Effector memory CD4-positive, alpha-beta T cell (primary cell): ENCODE measurements at places on chromosomes 7 and 10.

- no peak for DNase-seq
Measured at GRCh38 chr7:50812841-50813475, 30.3 kb upstream of the GRB10 start.

DNA sequence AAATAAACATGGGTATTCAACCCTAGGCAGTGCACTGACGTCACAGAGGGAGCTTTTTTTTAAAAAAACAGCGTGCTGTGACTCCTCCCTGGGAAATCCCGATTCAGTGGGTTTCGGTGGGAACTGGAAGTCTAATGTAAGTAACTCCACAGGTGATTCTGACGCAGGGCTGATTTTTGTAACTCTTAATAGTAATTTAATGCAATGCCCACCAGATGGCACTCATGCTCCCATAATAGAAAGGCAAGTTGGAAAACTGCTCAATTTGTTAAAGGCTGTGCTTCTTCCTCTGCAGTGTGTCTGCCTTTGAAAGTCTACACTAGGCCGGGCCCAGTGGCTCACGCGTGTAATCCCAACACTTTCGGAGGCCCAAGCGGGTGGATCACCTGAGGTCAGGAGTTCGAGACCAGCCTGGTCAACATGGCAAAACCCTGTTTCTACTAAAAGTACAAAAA lies 10.9 kb upstream of the RSU1 start:
- no peak for DNase-seq

GRCh38 chr7:96246919-96247318 lies 75.0 kb downstream of the SLC25A13 start:
- DNase-seq, result no peak

DNA sequence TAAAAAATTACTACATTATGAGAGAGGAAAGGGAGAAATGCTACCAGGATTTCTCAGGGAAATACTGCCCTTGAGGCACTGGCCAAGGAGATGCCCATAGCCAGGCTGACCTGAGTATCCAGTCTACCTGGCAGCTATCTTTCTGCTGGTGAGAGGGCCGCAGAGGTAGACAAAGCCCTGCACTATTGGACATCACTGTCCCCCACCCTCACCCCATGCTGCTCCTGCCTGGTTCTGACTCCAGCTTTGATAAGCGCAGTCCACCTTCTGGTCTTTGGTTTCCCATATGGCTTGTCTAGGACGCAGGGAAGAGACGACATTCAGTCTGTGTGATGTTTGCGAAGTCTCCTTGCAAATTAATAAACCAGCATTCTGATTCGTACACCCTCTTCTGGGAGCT lies 3.7 kb downstream of the ITPRIP start:
- DNase-seq, result no peak

DNA sequence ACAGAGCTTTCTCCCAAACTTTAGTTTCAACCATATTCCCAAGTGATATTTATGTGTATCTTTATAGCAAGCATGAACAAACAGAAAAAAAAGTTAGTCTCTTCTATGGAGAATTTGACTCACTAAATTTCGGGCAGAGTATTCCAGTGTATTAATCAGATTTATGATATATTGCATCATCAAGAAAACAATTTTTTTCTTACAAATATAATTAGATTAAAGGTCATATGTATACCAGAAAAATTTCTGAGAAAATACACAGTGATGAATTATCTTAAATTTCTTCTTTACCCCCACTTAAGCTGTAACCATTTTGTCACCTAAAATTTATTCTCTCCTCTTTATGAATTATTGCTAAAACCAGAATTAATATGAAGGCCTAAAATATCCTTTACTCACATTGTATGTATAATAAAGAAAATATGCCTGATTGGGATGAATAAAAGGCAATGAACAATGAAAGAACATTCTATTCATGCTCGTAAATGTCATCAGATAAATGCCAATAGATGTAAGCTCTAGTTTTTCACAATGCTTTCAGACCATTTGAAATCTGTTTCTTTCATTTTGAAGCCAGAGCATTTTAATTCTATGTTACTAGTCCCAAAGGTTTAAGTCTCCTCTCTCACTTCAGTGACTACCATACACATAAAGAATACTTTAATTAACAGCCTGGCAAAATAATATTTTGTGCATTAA lies 192.1 kb downstream of the HGF start:
- DNase-seq, result no peak

DNA sequence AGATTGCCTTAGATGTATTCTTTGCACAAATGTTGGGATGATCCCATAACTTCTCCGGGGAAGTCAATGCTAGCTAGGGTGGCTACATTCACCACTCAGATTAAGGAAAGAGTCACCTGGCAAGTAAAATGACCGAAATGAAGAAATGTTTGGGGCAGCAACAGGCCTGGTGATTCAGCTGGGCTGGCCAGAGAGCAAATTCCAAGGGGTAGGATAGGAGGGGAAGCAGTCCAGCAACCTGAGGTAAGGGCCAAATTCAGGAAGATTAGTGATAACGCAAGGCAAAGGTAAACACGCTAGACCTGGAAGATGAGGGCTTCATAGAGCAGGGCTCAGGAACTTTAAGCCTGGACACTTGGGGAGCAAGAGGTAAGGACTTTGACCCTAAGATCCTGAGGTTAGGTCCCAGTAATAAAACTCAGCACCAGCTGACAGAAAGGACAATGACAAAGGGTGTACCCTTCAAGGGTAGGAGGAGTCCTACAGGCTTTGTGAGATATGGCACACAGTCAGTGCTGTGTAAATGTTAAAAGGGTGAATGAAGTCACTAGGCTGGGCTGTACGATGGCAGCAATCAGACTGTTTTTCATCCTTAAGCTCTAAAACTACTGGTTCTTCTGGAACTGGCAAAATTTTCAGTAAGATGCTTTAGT lies 22.7 kb upstream of the SMNDC1 start:
- no peak for DNase-seq
